KBM-7 (cell line): ENCODE measurements at places on chromosomes 5 and 9.

GRCh38 chr5:109408991-109409843, 557 bp downstream of the PJA2 start:
- DNase-seq, result peak; percentile 91

DNA sequence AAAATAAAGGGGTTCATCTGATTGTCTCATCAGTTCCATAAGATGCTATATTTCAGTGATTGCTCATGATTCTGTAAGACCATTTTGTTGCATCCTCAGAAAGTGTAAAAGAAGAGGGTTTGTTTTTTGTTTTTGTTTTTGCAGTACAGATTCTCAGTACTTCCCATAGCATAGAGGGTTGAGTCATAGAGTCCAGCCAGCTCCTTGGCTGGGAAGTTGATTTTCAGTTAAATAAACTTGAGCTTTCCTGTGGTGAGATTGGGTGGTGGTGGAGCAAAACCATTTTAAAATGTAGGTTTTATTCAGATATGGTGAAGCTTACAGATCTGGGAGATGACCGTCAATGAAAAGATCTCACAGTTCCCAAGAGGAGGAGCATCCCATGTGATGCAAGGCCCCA, 48.2 kb downstream of the DAPK1 start:
- no peak for DNase-seq

DNA sequence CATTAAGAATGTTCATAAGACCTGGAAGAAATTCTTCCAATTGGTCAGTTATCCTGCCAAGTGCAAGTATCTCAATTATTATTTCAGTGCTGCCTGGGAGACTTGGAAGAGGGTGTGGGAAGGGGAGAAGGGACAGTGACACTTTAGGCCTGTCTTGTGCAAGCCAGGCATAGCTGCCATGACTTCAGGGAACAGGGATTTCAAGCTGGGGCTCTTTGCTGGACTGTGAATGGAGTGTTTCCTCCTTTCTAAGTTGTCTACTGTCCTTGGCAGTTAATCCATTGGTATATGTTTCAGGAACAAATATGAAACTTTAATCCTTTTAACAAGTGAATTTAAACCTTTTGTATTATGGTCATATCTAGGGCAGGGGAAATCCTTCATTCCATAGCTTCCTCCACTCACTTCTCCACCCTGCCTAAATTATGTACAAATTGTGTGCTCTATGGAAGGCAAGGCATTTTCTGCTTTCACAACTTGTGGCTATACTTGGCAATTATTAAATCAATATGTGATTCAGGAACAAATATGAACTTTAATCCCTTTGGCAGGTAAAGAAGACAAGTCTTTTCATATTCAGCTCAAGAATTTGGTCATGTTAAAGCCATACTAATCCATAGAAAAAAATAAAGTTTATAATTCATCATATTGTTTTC, 72.7 kb upstream of the IL33 start:
- DNase-seq, result no peak

GRCh38 chr5:158819840-158820620, 279.7 kb downstream of the EBF1 start:
- DNase-seq, result peak; percentile 14

DNA sequence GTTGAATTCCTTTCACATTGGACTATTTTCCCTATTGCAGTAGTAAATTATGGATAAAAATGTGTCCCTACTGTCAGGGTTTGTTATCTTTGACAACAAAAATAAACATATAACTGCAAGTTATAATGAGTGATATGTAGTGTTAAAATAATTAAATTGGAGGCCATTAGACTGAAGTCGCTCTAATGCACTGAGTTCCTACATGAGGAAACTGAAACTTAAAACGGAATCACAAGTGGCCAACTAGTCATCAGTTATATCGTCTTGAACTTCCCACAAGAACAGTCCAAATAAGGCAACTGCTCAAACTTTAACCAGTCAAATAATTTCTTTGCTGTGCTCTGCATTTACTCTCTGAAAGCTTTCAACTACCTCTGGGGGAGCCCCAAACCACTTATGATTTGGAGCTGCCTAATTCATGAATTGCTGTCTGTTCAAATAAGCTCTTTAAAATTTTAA, 2.1 kb upstream of the IFT74 start:
- DNase-seq, result peak; percentile 49

GRCh38 chr5:31033295-31033694, 160.2 kb upstream of the CDH6 start:
- DNase-seq, result no peak

GRCh38 chr5:20367178-20367577, 379.2 kb upstream of the CDH18 start:
- no peak for DNase-seq

DNA sequence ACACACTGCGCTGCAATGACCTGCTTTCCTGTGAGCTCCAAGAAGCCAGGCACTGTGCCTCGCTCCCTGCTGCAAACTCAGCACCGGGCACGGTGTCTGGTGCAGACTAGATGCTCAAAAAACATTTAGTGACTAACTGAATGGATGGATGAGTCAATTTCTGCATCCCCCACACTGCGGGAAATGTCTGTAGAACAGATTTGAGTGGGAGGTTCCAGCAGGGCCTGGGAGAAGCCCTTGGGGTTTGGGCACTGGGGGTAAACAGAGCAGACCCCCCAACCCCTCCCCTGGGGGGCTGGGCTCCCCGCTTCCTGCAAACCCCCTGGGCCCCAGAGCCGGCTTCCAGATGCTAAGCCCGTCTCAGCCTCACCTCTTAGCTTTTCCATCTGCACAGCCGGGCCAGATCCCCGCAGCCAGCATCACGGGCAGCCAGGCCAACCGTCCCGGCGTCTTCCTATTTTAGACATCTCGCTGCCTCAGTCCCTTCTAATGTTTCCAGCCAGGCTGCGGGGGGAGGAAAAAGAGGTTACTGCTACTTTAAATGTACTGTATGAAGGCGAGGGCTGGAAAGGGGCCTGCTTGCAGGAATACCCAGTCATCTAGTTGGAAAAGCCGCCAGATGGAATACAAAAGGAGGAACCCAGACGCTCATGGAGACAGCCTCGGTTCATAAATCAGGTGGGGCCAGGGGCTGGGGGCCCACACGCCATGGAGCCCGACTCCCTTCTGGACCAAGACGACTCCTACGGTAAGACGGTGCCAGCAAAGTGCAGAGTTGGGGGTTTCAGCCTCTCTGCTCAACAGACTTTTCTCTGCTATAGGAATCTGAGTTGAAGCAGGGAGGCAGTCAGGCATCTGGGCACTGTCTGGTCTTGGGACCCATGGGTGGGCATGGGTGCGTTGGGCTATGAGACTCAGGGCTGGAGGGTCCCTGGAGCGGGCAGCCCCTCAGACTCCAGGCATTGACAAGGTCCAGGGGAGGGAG, 67.1 kb upstream of the GGTA1 start:
- no peak for DNase-seq

DNA sequence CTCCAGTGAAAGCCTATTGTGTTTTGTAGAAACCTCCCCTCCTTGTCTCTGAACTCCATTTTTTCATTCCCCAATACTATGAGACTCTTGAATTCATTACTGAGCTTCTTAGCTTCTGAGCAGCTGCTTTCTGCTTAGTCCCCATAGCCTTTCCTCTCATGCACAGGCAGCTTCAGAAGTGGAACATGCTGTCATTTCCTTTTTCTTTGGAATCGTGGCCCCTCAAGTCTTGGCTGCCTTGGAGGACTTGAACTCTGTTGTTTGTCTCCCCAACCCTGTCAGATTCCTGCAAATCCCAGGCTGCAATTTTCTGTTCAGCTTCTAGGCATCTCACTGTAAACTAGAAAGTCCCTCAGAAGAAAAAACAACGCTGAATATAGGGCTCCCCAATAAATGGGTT, 268.5 kb downstream of the ARRDC3 start:
- DNase-seq, result no peak

- no peak for DNase-seq
Observed at GRCh38 chr9:4016789-4017188, 283.1 kb downstream of the GLIS3 start.

- no peak for DNase-seq
Observed at GRCh38 chr5:143721925-143722324, 90.0 kb upstream of the HMHB1 start.

GRCh38 chr5:177982072-177982727, 13.8 kb downstream of the PROP1 start:
- DNase-seq, result peak; percentile 45

- DNase-seq, result no peak
Observed at GRCh38 chr5:58670582-58670981, 87.7 kb downstream of the RAB3C start.

GRCh38 chr5:124665035-124665434, 81.4 kb downstream of the ZNF608 start:
- DNase-seq, result no peak

GRCh38 chr5:123545506-123545905, 33.5 kb downstream of the CSNK1G3 start:
- DNase-seq, result peak; percentile 20

DNA sequence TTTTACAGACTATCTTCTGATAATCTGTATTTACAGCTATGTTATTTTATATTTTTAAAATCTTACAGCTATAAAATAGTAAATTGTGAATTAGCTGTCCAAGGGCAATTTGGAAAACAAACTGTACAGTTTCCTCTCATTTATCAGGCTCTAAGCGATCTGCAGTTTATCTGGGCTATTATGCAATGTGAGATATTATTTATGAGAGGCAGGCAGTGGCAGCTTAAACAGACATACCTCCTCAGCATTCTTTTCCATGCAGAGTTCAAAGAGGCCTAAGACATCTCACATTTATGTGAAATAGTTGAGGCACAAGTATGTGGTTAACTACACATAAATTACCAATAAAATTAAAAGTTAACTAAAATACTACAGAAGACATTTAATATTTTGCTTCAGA, 10.2 kb downstream of the NIPSNAP3B start:
- no peak for DNase-seq

GRCh38 chr9:126614088-126614454, 343 bp downstream of the LMX1B start:
- DNase-seq, result no peak

DNA sequence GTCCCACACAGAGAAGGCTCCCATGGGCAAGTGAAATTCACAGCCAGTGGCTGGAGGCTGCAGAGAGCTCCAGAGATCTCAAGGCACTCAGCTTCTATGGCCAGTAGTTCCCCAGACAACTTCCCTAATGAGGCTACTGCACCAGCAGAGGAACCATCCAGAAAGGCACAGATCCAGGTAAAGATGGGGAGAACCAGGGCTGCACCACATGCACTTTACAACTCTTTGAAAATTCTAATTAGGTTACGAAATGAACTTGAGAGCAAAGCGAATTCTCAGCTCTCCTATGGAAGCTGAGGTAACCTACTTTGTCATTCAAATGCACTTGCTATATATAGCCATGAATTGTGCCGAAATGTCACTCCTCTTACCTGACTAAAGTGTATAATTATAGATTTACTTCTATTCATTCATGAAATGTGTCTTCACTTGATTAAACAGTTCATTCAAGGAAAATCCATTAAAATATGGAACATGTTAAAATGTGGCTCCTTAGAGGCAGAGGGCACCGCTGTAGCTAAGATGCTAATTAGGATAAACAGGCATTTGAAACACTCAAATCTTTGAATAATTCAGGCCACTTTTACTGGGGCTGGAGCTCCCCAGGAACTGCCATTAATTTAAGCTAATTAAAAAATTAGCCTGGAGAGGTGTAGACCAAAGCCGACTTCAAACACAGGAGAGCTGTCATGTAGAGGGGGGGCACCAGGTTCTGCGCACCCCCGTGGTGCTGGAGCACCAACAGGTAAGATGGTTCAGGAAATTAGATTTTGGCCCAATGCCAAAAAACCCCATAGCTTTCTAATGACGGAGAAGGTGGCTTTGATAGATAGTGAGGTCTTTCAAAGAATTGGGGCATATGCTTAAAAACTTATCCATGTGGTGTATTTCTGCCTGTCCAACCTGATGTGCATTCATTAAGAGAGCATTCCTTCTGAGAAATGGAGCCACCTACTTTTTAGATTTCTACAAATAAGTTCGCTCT, 204.1 kb downstream of the GABBR2 start:
- DNase-seq, result no peak

DNA sequence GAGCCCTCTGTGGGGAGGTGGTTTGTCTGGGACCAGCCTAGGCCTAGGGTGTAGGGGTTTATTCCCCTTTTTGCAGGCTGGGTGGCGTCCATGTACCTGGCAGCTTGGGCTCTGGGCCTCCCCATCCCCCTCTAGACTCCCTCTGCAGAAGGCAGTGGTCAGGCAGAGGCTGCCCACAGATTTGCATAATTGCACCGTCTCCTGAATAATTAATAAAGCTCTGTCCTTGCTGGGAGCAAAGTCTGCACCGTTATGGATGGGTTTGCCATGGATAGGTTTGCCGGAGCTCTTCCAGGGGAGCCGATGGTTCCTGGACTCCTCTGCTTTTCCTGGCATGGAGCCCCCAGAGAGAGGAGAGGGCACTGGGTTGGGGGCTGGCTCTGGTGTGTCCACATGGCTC, 60.4 kb downstream of the DAB2IP start:
- no peak for DNase-seq

DNA sequence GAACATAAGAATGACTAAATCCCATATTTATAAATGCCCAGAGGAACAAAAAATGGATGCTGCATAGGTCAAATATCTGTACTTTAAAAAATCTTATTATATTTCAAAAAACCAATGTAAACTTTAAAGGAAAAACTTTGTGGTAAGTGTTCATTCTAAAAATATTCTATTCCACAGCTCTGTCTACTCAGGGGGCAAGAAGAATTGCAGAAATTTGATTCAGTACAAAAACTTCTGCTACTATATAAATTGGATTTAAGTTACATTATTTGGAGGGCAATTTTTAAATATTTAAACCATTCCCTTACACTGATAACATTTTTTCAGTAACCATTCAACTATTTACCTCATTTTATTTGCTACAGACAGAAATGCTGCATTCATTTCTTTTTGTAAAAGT, 32.1 kb downstream of the NFIB start:
- no peak for DNase-seq

DNA sequence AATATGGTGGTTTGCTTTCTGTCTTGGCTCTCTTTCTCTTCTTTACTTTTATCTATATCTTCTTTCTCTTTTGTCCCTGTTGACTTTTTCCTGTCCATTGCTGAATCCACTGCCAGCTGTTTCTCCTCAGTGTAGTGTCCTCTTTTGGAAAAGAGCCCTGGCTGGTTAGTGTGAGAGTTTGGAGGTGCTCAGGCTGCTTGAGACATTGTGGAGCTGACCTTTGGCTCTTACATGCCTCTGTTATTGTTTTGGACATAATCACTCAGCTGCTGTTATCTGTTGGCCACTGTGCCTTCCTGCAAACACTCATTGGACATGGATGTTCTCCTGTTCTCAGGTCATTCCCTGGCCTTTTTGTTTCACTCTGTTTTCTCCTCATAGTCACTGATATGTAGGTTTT, 295.4 kb upstream of the RIOK2 start:
- DNase-seq, result no peak

GRCh38 chr9:85451680-85452079, 290.1 kb downstream of the AGTPBP1 start:
- no peak for DNase-seq

DNA sequence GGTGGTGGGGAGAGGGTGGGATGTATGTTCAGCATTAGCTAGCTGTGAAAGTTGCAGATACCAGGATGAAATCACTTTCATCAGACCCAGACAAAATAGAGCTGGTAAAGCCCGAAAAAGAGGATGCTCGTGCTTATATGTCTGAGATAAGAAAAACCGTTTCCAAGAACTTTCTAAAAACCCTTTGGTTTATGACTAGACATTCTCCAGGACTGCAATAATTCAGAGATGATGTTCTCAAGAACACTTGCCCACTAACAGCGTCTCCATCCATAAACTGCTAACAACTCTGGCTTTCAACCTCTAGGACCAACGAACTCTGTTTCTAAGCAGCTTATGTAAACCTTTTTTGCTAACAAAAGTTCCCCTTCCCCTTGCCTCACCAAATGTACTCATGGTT, 8.4 kb upstream of the AMACR start:
- no peak for DNase-seq

- DNase-seq, result no peak
Observed at GRCh38 chr5:125088522-125089105, 342.2 kb upstream of the ZNF608 start.

- peak; percentile 9 for DNase-seq
Observed at GRCh38 chr5:111961862-111962261, 204.9 kb upstream of the NREP start.
